ENCODE measurements at places on chromosomes 16 and 17. TPM values are rescaled to one million over a fixed set of nuclear protein-coding genes. Genes with fewer than 3 reads are reported as not detected.
A peak's percentile ranks its signal among the peaks of the same experiment; 100 is the strongest.

The DRC3 gene
- total RNA-seq = 0.06 TPM

The ARL5C gene
- total RNA-seq = not detected

The USP43 gene
- total RNA-seq = 10.3 TPM

The ACAP1 gene
- 1.4 TPM for total RNA-seq

The GH2 gene
- total RNA-seq = not detected

The SOX15 gene
- 18.7 TPM for total RNA-seq

The SKAP1 gene
- 11.4 TPM for total RNA-seq

The MYH11 gene
- total RNA-seq = not detected

The ASGR2 gene
- total RNA-seq = not detected

The P3H4 gene
- 55.5 TPM for total RNA-seq

The RAD51C gene
- 63.4 TPM for total RNA-seq

GRCh38 chr17:75059369-75060345 lies 12.6 kb downstream of the KCTD2 start:
- DNase-seq = no peak

GRCh38 chr16:89815639-89816348 lies 653 bp downstream of the FANCA start:
- DNase-seq = no peak

GRCh38 chr16:31148896-31149295 lies 970 bp downstream of the PRSS36 start:
- DNase-seq = no peak

- no peak for DNase-seq
Measured at GRCh38 chr17:68134046-68134637, 98.6 kb downstream of the KPNA2 start.

GRCh38 chr16:89308391-89309333 lies 91.2 kb downstream of the ZNF778 start:
- no peak for DNase-seq

DNA sequence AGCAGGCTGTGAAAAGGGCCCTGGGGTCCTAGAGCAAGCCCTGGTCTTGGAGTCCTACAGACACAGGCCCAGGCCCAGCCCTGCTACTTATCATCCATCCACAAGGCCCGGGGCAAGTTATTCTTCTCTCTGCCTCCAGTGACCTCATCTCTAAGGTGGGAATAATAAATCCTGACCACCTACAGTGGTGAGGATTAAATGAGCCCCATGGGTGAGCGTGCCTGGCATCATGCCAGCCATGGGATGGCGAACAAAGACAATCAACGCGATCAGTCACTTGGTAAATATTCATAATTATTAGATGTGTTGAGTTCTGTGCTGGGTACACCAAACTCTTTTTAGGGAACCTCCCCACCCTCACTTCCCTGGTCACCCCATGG lies 5.5 kb downstream of the KRT15 start:
- no peak for DNase-seq

GRCh38 chr17:2545393-2545792 lies 33.7 kb upstream of the METTL16 start:
- no peak for DNase-seq

DNA sequence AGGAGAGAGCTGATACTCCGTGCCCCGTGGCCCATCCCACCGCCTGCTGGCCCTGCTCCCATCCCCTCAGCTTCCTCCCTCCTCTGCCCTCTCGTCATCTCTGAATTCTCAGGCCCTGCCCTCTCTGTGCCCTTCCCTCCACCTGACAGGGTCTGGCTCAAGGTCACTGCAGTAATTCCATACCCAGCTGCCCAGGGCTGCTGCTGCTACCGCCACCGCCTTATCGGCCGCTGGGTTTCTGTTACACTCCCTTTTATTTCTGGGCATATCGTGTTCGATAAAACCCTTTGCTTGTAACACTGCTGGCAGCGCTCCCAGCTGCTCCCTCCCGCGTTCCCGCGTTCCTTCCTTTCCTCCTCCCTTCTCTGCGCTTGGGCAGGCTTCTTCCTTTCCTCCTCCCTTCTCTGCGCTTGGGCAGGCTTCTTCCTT lies 1.2 kb downstream of the EPN3 start:
- no peak for DNase-seq

- no peak for DNase-seq
Measured at GRCh38 chr17:32504166-32504990, 17.6 kb downstream of the CDK5R1 start.

DNA sequence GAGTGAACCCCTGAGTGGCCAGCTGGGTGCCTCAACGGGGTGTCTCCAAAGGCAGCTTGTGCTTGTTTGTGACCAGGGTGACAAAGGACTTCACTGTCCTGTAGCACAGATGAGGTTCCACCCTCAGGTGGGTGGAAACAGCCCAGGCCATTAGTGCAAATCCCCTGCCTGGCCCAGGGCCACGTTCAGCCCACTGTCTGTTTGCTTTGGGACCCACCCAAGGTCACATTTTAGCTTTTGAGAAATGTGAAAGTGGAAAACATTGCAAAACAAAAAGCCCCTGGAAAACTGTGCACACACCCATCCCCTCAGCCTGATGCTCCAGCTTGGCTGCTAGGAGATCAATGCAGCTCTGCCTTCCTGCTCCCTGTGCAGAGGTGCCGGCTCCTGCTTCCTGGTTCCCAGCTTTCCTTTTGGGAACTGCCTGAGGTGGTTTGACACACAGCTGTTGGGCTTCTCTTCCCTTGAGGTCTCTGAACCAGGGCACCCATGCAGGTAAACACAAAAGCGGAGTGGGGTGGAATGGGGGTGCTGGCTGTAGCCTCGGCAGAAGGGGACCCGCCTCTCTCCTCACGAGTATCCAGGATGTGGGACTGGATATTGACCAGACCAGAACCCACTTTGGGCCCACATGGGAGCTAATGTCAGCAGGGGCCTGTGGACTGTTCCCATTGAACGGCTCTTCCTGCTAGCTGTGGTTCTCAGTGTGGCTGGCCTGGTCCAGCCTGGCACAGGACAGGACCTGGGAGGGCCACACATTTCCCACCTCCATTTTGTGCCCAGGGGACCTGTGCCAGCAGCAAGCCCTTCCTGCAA lies 7.9 kb upstream of the SPHK1 start:
- no peak for DNase-seq

- DNase-seq = no peak
Measured at GRCh38 chr17:68861602-68862001, 93.6 kb downstream of the ABCA8 start.

DNA sequence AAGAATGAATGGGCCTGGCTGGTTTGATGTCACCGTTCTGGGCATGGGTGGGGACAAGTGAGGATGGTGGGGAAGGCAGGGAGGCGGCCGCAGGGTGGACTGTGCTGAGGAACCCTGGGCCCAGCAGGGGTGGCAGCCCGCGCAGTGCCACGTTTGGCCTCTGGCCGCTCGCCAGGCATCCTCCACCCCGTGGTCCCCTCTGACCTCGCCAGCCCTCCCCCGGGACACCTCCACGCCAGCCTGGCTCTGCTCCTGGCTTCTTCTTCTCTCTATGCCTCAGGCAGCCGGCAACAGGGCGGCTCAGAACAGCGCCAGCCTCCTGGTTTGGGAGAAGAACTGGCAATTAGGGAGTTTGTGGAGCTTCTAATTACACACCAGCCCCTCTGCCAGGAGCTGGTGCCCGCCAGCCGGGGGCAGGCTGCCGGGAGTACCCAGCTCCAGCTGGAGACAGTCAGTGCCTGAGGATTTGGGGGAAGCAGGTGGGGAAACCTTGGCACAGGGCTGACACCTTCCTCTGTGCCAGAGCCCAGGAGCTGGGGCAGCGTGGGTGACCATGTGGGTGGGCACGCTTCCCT lies 6.5 kb upstream of the SERPINF1 start:
- DNase-seq = no peak

- DNase-seq = no peak
Measured at GRCh38 chr17:77107506-77108433, 33.0 kb upstream of the SEC14L1 start.

GRCh38 chr17:82281502-82282238 lies 8.2 kb upstream of the CSNK1D start:
- DNase-seq = peak; percentile 59

DNA sequence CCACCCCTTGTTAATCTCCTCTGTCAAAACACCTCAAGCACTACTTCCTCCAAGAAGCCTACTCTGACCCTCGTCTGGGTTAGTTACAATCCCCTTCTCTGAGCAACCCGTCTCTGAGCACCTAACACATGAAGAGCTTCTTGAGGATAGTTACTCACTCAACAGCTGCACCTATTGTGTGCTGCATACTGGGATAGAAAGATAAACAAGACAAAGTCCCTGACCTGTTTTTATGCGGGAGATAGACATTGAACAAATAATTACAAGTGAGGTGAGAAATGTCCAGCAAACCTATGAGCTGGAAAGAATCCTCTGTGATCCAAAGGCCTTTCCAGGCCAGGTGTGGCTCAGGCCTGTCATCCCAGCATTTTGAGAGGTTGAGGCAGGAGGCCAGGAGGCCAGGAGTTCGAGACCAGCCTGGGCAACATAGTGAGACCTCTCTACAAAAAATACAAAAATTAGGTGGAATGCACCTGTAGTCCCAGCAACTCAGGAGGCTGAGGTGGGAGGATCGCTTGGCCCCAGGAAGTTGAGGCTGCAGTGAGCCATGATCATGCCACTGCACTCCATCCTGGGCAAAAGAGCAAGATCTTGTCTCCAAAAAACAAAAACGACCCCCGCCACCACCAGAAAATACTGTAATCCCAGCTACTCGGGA lies 5.5 kb upstream of the ZNF771 start:
- no peak for DNase-seq

- no peak for DNase-seq
Measured at GRCh38 chr17:74686761-74687160, 26.0 kb downstream of the CD300LF start.

GRCh38 chr17:19487024-19487600 lies 46.5 kb upstream of the SLC47A1 start:
- no peak for DNase-seq

- no peak for DNase-seq
Measured at GRCh38 chr16:4109250-4109736, 6.9 kb downstream of the ADCY9 start.

All from epithelial cell of proximal tubule (primary cell).